ENCODE measurements at places on chromosomes 7 and 10.

GRCh38 chr10:6201516-6201975, 1.2 kb upstream of the PFKFB3 start:
- DNase-seq = no peak

DNA sequence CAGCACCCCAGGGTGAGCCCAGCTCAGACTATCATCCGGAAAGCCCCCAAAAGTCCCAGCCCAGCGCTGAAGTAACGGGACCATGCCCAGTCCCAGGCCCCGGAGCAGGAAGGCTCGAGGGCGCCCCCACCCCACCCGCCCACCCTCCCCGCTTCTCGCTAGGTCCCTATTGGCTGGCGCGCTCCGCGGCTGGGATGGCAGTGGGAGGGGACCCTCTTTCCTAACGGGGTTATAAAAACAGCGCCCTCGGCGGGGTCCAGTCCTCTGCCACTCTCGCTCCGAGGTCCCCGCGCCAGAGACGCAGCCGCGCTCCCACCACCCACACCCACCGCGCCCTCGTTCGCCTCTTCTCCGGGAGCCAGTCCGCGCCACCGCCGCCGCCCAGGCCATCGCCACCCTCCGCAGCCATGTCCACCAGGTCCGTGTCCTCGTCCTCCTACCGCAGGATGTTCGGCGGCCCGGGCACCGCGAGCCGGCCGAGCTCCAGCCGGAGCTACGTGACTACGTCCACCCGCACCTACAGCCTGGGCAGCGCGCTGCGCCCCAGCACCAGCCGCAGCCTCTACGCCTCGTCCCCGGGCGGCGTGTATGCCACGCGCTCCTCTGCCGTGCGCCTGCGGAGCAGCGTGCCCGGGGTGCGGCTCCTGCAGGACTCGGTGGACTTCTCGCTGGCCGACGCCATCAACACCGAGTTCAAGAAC, 1.1 kb downstream of the VIM start:
- no peak for DNase-seq

DNA sequence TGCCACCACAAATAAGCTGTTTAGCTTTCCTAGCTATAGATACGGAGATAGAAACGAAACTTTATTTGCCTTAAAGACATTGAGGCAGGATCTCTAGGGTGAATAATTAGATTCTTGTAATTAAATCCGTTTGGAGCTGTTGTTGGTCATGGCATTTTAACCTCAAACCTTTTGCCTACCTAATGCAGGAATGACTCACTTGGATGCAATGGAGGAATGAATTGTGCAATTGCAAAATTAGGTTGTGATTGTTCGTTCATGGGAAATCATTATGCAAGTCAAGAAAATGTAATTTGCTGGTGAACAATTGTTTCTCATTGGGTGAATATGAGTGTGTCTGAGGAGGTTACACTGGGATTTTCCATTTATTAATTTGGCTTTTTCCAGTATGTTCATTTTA, 703.5 kb downstream of the GATA3 start:
- no peak for DNase-seq

DNA sequence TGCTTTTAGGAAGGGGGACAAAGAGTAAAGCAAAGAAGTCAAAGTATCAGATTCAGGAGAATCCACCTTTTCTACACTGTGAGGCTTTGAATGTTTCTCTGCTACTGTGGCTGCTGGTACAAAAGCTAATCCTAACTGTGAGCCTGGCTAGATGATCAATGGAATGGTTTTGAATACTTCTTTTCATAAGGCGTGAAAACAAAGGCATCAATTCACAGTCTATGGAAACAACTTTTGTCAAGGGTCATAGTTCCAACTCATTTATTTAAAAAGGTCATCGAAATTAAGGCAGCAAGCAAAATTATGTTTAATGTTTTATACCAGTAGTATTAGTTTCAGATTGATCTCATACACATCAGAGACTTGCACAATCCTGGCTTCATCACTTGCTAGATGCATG, 118.1 kb downstream of the CTTNBP2 start:
- DNase-seq = no peak

DNA sequence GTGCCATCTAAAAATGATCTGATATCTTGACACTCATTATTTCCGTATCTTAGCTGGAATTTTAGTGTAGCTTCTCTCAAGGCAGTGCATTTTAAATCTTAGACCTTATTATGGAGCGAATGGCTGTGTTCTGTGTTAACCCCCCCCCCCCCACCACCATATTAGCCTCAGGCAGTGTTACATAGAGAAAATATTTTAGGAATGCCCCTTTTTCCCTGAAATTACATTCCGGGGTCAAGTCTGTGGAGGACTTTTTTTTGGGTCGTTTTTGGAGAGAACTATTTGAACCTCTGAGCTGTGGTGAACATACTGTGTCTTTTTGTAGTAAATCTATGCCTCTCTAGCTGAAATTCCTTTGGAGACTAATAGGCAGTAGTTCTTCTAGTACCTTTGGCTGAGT, 3.1 kb downstream of the CCDC126 start:
- DNase-seq = no peak

DNA sequence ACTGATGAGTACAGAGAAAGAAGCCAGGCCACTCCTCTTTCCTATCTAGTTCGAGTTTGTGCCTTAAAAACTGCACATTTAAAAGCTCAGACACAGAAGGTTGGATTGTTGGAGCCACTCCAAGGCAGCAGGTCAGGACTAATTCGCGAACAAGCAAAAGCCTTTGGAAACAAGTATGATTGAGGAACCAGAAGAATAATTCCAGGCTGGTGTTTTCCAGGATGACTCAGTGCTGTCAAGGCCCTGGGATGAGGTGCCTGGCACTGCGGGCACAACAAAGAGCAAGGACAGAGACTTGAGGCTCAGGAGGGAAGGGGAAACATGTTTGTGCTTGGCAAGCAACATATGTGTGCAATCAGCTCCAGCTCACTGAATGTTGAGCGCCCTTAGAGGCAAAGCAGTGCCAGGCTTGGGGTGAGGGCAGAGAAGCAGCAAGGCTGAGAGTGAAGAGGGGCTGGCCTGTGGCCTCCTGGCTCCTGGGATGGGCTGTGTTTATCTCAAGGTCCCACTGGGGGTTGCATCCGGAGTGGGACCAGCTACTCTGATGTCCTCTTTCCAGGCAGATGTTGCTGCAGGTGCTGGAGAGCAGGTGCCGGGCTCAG, 44.1 kb downstream of the VSTM4 start:
- DNase-seq = no peak

DNA sequence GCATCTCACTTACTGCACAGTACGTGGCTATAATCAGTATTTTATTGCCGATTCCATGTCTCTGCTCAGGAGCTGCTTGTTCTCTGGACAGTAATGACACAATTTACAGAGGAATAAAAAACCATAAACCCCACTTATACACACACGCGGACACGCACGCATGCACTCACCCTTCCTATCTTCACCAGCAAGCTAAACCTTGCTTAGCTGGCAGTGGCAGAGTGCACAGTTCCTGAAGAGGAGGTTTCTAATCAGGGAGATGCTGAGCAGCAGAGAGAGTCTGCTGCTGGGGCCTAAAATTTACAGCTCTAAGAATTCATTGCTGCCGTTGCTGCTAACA, 66.3 kb downstream of the SND1 start:
- DNase-seq = no peak

DNA sequence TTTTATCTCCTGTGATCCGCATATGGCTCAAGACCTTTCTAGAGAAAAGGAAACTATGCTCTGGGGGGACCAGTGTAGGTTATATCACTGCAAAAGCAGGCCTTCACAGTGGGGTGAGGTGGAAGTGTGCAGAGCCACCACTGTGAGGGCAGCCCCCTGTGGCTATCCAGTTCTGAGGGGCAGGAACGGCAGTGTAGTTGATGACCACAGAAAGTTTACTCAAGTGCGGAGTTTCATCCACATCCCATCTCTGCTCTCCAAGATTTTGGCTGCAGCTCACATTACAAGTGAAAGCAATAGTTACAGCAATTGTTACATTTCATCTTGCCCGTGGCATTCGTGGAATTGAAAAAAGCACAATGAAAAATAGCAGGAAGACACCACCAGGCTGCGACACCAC, 345.9 kb upstream of the GALNT17 start:
- DNase-seq = no peak

DNA sequence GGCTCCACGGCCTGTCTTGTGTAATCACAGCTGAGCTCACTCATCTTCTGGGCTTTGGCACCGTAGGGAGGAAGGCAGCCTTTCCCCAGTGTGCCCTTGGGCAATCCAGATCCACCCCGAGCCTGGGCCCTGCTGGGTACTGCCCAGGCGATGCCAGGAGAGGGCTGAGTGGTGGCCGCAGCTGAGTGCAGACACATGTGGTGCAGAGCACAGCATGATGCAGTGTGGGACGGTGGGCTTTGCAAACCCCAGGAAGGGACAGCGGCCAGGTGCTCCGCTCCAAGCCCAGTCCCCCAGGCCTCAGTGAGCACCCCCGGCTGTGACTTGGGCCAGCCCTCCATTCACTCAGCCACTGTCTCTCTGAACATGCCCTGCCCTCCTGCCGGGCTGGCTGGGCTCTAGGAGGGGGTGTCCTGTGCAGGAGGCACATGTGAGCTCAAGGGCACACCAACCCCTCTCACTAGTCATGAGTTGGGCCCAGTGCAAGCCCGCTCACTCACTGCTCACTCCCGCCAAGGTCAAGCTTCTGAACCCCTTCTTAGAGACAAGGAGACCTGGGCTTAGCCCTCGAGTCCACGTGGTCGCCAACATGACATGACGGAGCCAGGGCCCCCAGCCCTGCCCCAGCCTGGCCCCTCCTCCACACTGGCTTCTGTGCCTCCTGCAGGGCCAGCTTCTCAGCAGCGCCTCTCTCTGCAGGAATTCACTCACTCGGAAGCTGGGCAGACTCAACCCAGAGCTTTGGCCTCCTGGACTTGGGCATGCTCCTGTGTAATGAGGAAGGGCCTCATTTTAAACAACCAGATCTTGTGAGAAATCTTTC, 77.5 kb upstream of the INSIG1 start:
- DNase-seq = no peak
